Bronchial epithelial cell (primary cell): ENCODE measurements at places on chromosomes 5 and 9. TPM values are rescaled to one million over a fixed set of nuclear protein-coding genes. Genes with fewer than 3 reads are reported as not detected.

IL9 gene
- total RNA-seq, result not detected in 2 replicates

ZNF366 gene
- total RNA-seq, result not detected in 2 replicates

DNA sequence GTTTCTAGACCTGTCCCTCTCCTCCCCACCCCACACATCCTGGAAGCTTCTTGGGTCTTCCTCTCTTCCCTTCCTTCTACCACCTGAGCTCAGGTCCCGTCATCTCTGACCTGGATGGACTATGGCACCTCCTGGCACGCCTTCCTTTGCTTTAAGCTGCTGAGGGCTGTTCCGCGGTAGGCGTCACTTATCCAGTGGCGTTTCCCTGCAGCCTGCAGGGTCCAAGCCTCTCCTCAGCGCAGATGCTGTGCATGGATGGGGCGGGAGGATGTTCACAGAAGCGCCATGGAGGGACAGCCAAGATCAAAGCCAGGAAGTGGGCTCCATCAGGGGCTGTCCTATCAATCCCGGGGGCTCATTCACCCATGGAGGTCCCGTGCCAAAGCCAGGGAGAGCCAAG is 23.8 kb upstream of the CNOT6 start:
- no peak for DNase-seq

- DNase-seq, result peak; percentile 96
These were observed 37.6 kb downstream of the ANKRD33B start for GRCh38 chr5:10601246-10602030.

- DNase-seq, result no peak
These were observed at the start of gene IFNA1 for GRCh38 chr9:21440139-21440538. IFNA1 (plus strand) TSS chr9:21440439; CDS start chr9:21440508, 69 bp downstream.
